ENCODE measurements at places on chromosomes 3 and 15. TPM values are rescaled to one million over a fixed set of nuclear protein-coding genes. Genes with fewer than 3 reads are reported as not detected.
A peak's percentile ranks its signal among the peaks of the same experiment; 100 is the strongest.

Gene ECE2
- total RNA-seq: not detected

Gene RARRES1
- 7.6 TPM for total RNA-seq

Gene C3orf49
- total RNA-seq: not detected

Gene VGLL3
- total RNA-seq: 8.2 TPM

Gene TRIM59
- 4.5 TPM for total RNA-seq

DNA sequence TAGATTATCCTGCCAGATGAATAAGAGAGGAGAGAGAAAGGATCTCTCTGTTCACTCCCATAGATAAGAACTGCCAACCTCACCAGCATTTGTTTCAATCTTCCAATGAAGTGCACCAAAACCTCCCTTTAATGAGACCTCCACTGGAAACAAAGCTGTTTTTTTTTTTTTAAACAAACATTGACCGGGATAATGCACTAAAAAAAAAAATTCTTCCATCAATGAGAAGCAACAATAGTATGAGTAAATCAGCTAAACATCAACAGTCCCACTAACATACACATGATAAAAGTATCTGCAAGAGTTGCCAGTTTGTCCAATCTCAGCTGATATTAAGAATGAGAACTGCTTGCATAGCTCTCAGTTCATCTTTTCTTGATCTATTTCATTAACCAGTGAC, 19.9 kb downstream of the TJP1 start:
- no peak for DNase-seq

DNA sequence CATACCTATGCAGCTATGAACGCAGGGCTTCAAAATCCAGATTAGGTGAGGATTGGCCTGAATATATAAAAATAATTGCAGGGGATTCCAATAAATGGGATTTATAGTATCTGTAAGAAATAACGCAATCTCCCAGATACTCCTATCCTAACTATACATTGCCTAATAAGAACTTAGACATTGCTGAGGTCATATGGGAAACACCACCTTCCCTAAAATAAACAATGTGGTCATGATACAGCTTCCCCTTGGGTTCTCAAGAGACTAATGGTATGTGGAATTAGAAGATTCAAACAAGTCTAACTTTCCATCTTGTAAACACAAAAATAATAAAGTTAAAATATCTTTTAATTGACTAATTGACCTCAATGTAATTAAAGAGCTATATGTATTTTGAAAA, 28.2 kb downstream of the UBE3A start:
- no peak for DNase-seq

DNA sequence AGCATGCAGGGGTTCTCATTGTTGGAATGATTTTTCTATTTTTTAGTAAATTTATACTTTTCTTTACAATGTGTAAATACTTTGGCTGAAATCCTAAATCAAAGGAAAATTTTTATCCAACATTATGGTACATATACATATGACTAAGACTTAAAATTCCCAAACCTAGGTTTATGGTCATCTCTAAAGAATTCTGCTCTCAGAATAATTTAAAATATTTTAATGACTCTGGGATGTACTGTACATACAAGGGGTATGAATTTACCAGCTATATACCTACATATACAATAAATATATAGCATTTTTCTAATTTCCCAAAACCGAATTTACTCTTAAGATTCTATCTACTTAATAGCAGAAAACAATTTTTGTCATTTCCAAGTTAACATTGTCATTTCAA, 137.9 kb upstream of the POU1F1 start:
- no peak for DNase-seq

GRCh38 chr3:167880183-167880582, 144.7 kb downstream of the SERPINI1 start:
- DNase-seq: no peak

DNA sequence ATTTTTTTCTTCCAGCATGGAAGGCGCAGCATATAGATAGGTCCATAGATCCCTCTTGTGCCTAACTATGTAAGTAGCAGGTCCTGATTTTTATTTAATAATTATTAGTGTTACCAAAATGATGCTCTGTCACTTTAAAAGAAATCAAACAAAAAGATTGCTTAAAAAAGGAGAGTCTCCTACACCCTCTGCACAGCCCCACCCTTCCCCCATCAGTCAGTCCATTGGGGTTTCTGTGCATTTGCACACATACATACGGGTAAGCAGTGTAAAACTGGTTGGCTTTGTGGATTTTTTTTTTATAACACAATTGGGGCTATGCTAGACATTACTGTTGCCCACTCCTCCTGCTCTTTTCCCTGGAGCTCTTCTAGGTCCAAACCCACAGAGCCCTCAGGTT, 7.0 kb upstream of the RPP14 start:
- no peak for DNase-seq

GRCh38 chr3:66789580-66790237, 208.4 kb upstream of the KBTBD8 start:
- DNase-seq: no peak

DNA sequence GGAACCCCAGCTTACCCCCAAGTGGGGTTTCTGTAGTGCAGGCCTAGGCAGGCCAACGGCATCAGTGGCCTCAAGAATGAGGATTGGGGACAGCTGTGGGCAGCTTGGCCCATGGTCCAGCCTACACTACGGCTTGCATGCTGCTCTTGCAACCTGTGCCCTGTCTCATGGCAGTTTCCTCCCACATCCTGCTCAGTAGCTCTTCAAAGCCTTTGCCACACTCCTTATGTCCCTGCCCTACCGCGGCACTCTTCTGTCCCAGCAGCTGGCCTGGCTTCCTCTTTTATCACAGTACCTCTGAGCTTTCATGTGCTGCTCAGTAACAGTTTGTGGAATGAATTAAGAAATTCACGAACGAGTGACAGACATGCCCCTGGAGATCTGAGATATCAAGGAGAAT, 431.0 kb downstream of the EPHB1 start:
- no peak for DNase-seq

GRCh38 chr3:14256046-14256445, 77.4 kb downstream of the LSM3 start:
- no peak for DNase-seq

- no peak for DNase-seq
Measured at GRCh38 chr3:155110996-155111901, 31.1 kb downstream of the MME start.

- peak; percentile 4 for DNase-seq
Measured at GRCh38 chr15:81813215-81813614, 232.6 kb downstream of the MEX3B start.

DNA sequence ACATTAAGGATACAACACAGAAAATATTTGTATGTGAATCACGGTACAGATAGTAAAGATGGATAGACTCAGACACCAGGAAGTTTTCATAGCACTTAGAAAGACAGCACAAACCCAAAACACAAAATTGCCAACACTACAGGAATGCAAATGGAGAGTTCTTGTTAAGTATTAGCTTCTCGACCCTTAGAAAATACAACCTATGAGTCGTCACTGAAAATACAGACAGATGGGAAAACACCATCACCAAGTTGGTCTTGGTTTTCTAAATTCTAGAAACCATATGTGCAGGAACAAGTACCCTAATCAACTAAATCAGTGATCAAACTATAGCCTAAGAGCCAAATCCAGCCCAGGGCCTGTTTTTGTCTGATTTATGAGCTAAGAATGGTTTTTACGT, 50.7 kb downstream of the PEAK1 start:
- DNase-seq: no peak

DNA sequence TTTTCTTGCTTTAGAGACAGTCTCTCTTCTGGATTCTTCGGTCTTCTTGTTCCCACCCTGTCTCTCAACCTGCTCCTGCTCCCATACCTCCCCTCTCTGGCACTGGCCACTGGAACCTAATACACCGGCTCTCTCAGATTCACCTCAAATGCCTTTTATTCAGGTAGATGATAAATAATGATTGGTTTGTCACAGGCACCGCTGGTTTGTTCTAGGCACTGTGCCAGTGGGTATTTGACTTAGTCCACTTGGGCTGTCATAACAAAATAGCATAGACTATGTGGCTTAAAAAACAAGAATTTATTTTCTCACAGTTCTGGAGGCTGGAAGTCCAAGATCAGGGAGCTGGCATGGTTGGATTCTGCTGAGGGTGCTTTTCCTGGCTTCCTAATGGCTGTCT, 278.2 kb upstream of the STT3B start:
- no peak for DNase-seq

- DNase-seq: no peak
Measured at GRCh38 chr15:90956274-90957030, 1.8 kb downstream of the RCCD1 start.

DNA sequence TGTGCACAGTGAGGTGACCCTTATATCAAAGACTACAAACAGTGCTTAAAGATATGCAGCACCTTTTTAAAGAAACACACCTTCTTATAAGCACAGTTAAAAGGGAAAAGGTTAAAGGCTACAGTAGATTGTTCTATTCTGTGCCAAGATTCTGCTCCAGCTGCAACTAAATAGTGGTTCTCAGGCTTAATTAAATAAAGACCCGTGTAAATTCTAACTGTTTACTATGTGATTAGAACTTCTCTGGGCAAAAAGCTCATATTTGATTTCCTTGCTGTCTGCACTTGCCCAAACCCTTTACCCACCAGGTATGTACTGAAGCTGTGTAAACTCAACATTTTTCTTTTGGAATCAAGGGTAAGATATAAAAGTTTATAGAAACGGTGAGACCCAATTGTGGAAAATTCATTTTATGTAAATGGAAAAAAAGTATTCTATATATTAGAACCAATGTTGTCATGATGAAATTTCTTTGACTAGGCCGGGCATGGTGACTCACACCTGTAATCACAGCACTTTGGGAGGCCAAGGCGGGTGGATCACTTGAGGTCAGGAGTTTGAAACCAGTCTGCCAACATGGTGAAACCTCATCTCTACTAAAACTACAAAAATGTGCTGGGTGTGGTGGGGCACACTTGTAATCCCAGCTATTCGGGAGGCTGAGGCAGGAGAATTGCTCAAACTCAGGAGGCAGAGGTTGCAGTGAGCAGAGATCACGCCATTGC, 230.6 kb downstream of the MECOM start:
- DNase-seq: no peak

DNA sequence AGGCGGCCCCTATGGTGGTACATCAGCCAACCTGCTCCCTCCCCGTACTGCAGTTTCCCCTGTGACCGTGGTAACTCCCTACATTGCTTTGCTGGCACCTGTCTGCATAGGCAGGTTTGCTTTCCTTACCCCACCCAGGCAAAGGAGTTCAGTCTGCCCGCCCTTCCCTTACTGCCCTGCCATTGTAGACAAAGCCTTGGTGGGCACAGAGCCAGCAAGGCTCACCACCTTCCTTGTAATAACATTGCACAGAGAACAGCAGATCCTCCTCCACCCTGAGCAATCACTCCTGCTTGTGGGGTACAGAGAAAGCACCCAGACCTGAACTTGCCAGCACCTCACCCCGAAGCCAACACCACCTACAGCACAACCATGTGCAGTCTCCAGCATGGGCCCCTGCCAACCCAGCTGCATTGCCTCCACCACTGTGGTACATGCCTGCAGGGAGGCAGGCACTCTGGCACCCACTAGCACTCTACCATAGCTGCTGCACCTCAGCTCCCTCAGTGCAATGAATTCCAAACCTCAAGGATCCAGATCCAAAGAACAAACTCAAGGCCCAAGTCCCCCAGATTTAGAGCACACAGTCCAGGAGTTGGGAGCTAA, 192.7 kb upstream of the KCNMB2 start:
- DNase-seq: no peak

- no peak for DNase-seq
Measured at GRCh38 chr3:67624078-67624477, 30.3 kb downstream of the SUCLG2 start.

GRCh38 chr3:194305356-194306108, 45.6 kb downstream of the CPN2 start:
- DNase-seq: no peak

DNA sequence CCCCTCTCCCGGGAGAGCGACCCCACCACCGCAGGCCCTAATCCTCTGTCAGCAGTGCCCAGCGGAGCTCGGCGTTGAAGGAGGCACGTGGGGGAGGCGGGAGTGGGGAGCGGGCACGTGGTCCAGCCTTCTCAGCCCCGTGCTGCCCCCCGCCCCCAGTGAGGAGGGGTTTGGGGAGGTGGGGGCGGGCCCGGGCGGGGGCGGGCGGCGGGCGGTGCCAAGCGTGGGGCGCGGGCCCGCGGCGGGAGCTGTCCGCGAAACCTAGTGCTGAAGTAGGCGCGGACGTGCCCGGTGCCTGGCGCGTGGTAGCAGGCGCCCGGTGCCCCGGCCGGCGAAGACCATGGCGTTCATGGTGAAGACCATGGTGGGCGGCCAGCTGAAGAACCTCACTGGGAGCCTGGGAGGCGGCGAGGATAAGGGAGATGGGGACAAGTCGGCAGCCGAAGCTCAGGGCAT, at the start of gene CPLX3:
CPLX3 (plus strand) TSS at position 264 of the 456 bp plus-strand sequence; CDS start at position 341, 77 bp downstream.
- peak; percentile 68 for DNase-seq

DNA sequence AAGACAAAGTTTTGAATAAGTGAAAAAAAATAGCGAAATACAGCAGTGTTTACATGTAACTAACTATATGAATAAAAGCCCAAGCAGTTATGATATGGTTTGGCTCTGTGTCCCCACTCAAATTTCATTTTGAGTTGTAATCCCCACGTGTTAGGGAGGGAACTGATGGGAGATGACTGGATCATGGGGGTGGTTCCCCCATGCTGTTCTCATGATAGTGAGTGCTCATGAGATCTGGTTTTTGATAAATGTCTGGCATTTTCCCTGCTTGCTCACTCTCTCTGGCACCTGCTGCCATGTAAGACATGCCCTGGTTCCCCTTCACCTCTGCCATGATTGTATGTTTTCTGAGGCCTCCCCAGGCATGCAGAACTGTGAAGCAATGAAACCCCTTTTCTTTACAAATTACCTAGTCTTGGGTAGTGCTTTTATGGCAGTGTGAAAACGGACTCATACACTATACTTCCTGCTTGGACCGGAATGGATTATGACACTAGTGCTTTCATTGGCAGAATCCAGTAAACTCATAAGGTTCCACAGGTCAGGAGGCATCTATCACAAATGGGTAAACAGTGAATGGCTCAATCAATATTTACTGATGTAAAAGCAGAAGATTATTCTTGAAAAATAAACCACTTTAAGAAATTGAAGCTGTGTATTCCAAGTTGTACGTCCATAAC, 192.1 kb downstream of the CBLB start:
- DNase-seq: no peak

GRCh38 chr3:161452179-161452578, 44.4 kb upstream of the OTOL1 start:
- DNase-seq: no peak

GRCh38 chr3:135268941-135269532, 474.0 kb downstream of the EPHB1 start:
- DNase-seq: no peak

DNA sequence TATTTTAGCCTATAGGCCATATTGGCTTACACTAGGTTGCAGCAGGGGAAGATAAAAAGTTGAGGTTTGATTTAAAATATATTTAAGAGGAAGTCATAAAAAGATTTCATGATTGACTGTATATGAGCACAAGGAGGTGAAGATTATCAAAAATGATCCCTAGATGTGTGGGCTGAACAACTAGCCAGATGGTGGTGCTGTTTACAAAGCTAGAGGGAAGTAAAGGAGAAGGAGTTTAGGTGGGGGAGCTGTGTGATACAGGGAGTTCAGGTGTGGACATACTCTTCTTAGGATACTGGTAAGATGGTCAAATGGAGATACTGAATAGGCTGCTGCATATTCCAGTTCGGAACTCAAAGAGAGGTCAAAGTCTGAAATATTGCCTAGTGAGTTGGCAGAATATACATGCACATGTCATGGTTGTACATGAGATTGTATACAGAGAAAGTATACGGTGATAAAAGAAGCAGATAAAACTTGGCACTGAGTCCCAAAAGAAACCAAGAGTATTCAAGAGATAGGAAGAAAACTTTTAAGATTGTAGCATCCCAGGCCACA, 727.8 kb downstream of the NLGN1 start:
- DNase-seq: peak; percentile 32

Measured in Caco-2 (cell line).